ENCODE measurements at places on chromosomes 7 and 10.

GRCh38 chr7:26476271-26476670 is 184.6 kb downstream of the SNX10 start:
- no peak for DNase-seq

DNA sequence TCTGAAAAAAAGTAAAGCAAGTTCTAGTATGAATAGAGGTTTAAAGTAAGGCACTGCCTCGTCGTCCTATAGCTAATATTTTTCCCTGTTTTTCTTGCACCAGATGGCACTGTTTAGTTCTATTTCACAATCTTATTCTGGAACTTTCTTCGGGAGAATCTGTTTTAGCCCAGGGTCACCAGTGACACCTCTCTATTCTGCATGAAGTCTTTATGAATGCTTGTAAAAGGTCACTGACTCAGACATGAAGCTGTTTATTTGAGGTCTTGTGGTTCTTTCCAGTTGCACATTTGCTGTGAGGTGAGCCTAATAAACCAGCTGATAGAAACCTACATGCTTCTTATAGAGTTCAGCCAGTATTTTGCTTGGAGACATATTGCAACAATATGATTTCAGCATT is 444.3 kb downstream of the AUTS2 start:
- no peak for DNase-seq

- no peak for DNase-seq
These were observed 19.5 kb upstream of the RHEB start for GRCh38 chr7:151539088-151539671.

GRCh38 chr7:18313965-18314364 is 181.6 kb upstream of the HDAC9 start:
- DNase-seq, result no peak

DNA sequence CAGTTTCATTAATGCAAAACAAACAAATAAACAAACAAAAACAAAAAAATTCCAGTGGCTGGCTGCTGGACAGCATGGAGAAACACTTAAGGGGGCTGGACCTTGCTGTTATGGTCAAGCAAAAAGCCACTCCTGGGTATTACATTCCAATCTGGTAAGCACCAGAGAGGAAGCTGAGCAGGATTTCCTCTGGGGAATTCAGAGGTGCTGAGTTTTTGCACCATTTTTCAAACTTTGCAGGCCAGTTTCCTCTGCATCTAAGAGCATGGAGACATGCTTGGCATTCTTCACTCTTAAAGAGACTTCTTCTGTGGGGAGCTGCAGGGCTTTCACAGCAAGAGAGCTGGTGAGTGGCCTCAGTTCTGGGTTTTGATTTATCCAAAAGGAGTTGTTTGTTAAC is 84.5 kb downstream of the FZD1 start:
- DNase-seq, result no peak

Data from stimulated activated CD4-positive, alpha-beta T cell treated with anti-CD3 and anti-CD28 coated beads, Interleukin-4, amount 100 ng/mL, for 1 hour (primary cell).